ENCODE measurements at places on chromosomes 16 and 17.

DNA sequence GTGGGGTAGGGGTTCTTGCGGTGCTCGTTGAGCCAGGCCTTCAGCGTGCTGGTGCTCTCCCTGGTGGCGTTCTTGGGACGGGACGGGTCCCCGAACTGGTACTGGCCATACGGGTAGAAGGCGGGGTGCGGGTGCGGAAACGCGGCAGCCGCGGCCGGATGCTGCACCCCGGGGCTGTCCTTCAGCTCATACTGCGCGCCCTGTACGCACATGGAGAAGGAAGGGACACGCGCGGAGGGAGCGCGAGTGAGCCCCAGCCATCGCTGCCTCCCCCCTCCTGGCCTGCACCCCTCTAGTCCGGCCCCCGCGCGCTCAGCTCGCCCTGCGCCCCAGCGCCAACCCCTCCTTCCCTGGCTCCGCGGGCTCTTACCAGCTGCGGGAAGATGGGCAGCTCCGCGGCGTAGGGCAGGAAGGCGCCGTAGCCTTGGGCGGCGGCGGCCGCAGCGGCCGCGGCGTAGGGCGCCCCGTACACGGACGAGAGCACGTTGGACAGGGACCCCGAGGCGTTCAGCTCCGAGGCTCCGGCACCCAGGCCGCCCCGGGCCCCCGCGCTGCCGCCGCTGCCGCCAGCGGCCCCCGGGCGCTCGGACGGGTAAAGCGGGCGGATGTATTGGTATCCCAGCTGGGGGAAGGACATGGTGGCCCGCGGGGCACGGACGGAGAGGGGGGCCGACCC, 1.0 kb downstream of the IRX3 start:
- DNase-seq = peak; percentile 49

DNA sequence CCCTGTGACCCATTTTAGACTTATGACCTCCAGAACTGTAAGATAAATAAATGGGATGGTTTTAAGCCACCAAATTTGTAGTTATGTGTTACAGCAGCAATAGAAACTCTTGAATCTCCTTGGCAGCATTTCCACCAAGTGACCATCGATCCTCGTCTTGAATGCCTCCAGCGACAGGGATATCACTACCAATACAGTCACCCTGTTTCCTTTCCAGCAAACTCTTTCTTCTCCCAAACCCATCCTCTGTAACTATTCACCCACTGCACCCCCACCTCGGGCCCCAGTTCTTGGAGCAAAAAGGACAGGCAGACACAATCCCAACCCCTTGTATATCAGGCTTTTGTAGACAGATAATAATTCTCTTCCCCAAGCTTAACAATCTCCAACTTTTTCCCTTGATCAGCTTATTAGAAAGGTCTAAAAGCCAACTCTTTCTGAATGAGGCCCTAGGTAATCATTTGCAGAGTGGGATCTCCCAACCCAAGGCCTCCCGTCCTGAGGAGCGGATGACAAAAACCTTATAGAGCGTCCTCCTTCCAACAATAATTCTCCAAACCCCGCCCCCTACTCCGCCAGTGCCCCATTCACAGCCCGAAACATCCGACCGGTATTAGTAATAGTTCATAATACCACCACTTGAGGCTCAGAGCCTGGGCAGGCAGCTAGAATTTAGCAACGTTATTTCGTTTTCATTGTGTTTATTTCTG, 14.7 kb upstream of the PLLP start:
- peak; percentile 89 for DNase-seq

GRCh38 chr16:53849585-53849984, 145.6 kb downstream of the FTO start:
- DNase-seq = no peak

- DNase-seq = no peak
Measured at GRCh38 chr17:9181640-9182039, 160.3 kb downstream of the NTN1 start.

DNA sequence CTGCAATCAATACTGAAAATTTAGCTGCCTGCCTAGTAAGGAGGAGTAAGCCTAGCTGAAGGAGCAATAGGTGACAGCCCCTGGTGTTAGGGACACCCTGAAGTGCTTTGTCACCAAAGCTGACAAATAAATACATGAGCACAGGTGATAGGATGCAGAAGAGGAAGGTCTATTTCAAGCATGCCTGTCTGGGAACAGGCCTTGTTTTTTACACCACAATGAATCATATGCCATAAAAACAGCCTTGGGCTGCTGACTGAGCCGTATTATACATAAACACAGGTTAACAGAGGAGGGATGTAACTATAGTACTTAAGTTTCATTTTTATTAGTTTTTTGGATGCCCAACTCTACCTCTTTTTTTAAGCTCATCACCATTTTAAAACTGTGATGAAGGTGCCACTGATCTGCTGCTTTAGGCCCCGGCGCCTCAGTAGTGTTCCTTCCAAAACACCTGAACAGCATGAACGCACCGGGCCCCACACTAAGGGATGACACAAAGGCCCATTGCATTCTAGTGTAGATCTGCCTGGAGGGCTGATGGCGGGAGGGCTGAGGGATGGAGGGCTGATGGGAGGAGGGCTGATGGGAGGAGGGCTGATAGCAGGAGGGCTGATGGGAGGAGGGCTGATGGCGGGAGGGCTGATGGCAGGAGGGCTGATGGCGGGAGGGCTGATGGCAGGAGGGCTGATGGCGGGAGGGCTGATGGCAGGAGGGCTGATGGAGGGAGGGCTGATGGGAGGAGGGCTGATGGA, 150.3 kb downstream of the AATF start:
- DNase-seq = no peak

GRCh38 chr17:42691021-42691545, 8.8 kb downstream of the CNTNAP1 start:
- DNase-seq = no peak

DNA sequence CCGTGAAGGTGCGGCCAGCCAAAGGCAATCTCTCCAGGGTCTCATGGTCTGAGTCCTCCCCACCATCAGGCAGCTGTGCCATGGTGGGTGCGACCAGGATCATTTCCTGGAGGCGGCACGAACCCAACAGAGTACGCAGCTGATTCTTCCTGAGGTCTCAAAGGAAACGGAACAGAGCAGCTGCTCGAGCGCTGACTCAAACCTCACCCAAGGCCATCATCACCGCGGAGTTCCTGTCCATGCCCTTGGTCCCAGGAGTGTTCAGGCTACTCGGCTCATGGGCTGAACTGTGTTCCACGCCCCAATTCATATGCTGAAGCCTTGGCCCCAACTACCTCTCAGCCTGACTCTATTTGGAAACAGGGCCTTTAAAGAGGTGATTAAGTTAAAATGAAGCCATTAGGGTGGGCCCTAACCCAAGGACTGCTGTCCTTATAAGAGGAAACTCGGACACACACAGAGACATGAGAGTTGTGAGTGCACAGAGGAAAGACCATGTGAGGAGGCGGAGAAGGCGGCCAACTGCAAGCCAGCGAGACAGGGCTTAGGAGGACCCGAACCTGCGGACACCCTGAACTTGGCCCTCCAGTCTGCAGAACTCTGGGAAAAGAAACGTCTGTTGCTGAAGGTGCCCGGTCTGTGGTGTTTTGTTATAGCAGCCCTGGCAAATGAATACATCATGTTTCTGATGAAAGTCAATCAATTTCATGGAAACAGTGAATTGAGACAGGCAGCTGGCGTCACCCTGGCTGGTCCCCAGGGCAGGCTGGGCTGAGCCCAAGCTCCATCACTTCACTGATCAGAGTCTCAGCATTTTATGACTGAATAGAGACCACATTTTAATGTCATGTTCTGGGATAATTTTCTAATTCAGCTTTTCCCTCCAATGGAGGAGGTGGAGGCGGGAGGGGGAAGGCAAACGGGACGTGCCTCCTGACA, 13.7 kb downstream of the MXRA7 start:
- DNase-seq = peak; percentile 70

GRCh38 chr17:63827002-63827800, at the start of the genes FTSJ3 and PSMC5:
FTSJ3 (minus strand) TSS chr17:63827663; CDS start chr17:63826902, 761 bp downstream.
PSMC5 (plus strand) TSS chr17:63827431; CDS start chr17:63827491, 60 bp downstream.
- peak; percentile 97 for DNase-seq

DNA sequence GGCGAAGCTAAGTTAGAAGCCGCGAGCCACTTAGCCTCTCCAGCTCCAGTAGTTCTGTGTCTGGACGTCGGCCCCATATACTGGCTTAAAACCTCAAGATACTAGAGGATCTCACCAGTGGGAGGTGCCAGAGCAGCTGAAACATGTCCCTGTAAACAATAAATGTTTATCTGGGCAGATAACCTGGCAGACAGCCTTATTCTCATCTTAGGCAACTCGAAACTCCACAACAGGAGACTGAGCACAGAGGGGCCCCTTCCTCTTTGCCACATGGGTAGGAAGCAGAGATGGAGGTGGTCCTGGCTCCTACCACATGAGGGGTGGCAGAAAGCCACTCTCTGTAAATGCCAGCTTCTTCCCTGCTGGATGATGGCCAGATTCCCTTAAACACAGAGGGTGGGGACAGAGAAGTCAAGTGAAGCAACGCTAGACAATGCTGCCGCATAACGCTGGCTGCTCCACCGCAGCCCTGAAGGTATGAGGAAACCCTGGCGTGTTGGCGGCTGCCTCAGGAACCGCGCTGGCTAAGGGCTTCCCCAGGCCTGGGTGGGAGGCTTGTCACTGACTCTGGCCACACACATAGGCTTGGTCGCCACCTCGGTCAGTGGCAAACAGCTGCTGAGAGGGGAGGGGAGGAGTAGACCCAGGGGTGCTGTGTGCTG, 67.9 kb downstream of the HIC1 start:
- peak; percentile 81 for DNase-seq

DNA sequence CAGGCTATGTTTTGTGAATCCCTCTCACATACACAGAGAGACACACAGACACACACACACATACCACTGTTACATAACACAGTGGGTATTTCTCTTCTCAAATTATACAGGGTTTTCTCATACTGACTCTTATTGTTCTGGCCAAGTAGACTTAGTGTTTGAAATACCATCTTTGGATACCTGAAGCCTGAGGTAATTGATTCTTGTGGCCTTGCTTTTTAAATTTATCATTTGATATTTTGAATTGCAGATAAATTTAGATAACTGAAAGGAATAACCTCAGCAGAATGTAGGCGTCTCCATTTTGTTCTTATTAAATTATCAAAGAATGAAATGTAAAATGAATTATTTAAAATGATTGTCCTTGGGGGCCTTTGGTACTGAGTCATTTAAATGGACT, 223.8 kb downstream of the LGALS9B start:
- DNase-seq = peak; percentile 17

DNA sequence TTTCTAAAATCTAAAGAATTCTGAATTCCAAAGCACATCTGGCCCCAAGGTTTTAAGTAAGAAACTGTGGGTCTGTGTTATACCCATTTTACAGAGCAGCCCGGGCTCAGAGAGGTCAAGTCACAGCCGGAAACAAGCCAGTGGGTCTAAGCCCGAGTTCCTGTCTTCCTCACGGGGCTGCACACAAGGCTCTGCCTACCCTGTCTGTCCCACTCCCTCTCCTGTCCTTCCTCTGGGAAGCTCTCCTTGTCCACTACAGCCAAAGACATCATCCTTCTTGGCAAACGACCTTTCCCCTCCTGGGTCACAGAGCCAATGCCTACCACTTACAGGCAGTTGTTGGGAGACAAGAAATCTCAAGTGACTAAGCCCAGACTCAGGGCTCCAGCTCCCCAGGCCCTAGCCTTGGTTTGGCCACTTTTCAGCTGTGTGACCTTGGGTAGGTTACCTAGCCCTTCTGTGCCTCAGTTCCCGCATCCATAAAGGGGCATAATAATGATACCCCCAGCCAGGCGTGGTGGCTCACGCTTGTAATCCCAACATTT, 55.6 kb upstream of the MAP3K14 start:
- DNase-seq = no peak

DNA sequence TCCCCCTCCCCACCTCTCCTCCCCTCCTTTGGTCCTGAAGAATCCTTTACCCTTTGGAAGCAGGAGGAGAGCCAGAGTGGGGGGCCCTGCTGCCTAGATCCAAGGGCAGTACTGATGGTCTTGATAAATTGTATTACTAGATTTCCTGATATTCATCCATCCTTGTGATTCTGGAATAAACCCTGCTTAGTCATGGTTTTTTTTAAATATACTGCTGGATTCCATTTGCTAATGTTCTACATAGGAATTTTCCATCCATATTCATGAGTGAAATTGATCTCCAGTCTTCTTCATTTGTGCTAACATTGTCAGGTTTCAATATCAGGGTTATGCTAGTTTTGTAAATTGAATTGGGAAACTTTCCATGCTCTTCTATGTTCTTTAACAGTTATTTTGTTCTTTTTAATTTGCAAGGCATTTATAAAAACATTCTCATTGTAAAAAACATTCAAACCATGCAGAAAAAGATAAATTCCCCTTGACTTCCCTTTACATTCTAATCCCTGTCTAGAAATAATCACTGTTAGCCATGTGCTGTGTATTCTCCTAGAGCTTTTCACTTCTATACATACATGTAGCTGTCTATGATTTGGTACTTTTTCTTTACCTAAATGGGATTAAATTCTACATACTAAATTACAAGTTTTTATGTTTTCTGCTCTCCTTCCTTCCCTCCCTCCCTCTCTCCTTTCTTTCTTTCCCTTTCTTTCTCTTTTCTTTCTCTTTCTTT, 56.7 kb downstream of the CCDC42 start:
- no peak for DNase-seq

DNA sequence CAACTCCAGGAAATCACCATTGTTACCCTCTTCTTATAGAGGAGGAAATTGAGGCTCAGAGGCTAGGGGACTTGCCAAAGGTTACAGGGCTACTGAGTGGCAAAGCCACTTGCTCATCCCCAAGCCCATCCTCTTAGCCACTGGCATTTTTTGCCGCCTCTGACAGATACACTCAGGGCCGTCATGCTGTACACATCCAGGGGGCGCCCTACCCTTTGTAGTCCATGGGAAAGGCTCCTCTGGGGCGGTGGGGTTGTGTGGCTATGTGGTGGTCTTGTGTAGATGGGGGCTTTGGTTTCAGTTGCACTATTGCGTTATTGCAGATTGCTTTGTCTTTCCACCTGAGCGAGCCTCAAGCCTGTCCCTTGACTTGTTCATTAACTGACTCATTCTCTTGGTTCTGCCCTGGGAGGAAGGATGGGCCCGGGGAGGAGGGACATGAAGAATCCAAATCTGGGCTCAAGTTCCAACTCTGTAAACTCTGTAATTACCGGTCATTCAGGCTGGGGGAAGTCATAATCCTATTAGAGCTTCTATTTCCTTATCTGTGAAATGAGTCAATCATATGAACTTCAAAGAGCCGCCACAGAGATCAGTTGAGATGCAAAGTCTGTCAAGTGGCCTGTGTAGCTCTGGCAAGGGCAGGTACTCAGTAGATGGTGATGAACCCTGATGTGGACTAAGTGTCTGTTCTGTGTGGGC, 2.8 kb downstream of the NOS2 start:
- no peak for DNase-seq

GRCh38 chr17:49926886-49927285, 42.1 kb upstream of the DLX4 start:
- DNase-seq = peak; percentile 86

DNA sequence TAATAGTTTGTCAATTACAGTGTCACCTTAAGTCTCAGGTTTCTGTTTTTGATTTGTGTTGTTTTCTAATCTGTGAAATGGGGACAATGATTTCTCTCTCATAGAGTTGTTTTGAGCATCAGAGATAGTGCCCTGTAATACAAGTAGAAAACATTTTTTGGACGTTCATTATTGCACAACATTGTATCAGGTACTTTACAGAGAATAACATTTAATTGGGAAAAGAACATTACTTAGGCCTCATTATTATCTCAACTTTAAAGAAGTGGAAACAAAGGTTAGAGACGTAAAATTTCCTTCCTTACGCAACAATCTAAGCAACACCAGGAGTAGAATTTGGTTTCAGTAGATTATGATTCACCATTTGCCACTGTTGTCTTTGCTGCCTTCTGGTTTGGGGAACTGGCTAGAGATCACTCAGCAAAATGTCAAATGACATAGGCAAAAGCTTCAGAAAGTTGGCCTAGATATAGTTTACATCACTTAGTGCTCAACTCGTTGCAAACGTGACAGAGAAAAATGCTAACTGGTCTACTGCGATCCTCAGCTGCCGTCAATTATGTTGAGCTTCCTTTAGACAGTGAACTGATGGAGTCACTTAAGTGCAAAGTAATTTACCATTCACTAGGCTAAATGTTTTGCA, 1026.8 kb downstream of the CDH11 start:
- no peak for DNase-seq
